ENCODE measurements at places on chromosomes 12 and 14.

- no peak for DNase-seq
Measured at GRCh38 chr14:57009585-57010515, 199.6 kb upstream of the OTX2 start.

DNA sequence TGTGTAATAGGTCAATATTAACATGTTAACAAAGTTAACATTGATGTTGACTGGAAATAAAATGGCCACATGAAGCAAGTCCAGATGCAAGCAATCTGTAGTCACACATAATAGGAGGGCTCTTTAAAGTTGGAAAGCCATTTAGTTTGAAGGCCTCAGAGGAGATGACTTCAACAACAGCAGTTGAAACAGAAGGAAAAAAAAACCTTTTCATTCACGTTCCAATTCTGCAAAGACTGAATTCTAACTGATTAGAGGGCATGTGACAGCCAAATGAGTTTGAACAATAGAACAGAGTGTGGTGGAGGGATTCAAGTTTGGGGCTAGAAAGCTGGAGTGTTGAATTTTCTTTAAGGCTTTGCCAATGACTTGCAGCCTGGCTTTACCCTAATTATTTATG lies 41.5 kb upstream of the DAAM1 start:
- no peak for DNase-seq

DNA sequence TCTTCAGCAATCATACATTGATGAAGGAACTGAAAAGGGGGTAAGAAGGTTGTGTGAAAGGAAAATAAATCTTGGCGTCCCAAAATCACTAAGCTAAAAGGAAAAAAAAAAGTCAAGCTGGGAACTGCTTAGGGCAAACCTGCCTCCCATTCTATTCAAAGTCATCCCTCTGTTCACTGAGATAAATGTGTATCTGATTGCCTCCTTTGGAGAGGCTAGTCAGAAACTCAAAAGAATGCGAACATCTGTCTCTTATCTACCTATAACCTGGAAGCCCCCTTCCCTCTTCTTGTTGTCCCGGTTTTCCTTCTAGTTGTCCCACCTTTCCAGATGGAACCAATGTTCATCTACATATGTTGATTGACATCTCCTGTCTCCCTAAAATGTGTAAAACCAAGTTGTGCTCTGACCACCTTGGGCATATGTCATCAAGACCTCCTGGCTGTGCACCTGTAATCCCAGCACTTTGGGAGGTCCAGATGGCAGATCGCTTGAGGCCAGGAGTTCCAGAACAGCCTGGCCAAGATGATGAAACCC lies 53.1 kb downstream of the RESF1 start:
- no peak for DNase-seq

GRCh38 chr12:52815676-52816588 lies 2.0 kb upstream of the KRT4 start:
- no peak for DNase-seq

Measured in GF-D8 (cell line).